Naive thymus-derived CD8-positive, alpha-beta T cell (primary cell): ENCODE measurements at places on chromosomes 3 and 15.

- no peak for DNase-seq
Measured at GRCh38 chr3:20772869-20773268, 586.9 kb upstream of the SGO1 start.

GRCh38 chr15:51448622-51449399 is 107.4 kb downstream of the GLDN start:
- DNase-seq: no peak

- no peak for DNase-seq
Measured at GRCh38 chr3:12630292-12630691, 33.6 kb downstream of the RAF1 start.

DNA sequence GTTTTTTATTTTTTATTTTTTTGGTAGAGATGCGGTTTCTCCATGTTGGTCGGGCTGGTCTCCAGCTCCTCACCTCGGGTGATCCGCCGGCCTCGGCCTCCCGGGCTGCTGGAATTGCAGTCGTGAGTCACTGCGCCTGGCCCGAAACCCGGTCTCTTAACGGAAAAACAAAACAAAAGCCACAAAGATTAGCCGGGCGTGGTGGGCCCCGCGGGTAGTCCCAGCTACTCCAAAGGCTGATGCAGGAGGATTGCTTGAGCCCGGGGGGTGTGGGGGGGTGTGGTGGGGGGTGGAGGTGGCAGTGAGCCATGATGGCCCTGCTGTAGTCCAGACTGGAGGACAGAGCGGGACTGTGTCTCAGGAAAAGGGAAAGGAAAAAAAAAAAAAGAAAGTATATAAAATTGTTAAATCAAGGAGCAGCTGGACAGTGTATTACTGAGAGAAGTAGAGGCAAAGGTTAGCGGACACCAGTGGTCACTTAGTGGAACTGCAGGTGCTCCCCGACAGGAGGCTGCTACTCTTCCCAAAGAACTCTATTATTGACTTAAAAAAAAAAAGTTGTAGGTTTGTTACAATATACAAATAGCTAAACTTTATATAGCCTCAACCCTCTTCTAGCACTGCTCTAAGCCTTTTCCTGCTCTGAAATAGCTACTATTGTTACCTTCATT is 30.3 kb upstream of the TUBGCP5 start:
- DNase-seq: no peak

- DNase-seq: no peak
Measured at GRCh38 chr3:8607234-8608040, 37.2 kb downstream of the SSUH2 start.

DNA sequence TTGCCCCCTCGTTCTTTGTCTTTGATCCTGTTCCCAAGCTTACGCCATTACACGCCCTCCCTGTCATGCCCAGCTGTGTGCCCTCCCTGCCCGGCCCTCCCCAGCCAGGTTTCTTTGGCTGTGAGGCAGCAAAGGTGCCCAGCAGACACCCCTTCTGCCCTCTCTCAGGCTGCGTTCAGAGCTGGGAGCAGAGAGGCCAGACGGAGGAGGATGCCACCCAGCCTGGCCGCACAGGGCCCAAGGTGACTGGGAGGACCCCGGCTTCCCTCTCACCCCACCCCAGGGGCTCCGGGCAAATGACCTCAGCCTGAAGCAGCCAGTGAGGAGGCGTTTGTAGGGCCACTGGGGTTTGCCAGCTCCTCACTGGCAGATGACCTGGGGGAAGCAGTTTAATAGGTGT is 30.8 kb upstream of the LACTB start:
- DNase-seq: no peak

GRCh38 chr15:78789615-78790014 is 21.6 kb downstream of the ADAMTS7 start:
- no peak for DNase-seq

GRCh38 chr3:118799303-118799702 is 235.3 kb downstream of the IGSF11 start:
- no peak for DNase-seq

DNA sequence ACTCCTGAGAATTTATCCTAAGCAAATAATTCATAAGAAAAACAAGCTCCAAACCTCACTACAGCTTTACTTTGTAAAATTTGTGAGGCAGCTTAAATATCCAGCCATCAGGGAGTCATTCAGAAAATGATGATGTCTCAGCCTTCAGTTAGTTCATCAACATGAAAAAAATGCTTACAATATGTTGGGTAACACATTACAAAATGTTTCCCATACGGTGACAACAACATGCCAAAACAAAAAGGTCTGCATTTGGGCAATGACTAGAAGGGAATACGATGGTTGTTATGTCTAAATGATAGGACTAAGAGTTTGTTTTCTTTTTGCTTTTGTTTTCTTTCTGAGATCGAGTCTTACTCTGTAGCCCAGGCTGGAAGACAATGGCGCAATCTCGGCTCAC is 47.0 kb upstream of the CFAP161 start:
- no peak for DNase-seq

DNA sequence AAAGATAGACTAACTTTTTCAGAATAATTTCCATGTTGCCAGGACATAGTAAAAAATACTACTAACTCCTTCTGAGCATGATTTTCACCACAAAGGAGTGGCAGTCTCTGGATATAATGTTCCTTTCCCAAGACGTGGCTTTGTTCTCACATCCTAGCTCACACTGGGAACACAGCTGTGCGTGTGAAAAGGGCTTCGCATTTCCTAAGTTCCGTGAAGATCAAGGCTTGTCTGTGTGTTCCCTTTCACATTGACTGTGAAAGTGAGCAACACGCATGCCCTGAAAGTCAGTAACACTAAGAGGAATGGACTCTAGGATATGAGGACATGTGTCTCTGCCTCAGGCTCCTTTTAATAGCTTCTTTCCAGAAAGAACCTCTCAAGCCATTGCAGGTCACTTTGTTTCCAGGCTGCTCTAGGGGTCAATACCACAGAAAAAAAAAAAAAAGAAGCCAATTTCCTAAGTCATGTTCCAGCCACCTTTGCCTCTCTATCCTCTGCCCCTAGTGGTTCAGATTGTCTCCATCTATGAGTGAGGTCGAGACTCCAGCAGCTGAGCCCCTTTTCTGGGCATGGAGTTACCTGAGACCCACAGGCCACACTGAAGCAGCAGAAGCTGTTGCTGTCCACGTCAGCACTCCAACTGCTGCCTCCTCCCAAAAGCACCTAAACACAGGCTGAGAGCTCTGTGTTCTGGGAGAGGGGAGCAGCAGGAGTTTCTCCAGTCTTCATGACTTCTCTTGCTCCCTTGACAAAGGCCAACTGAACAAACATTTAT is 355.9 kb downstream of the RSL24D1 start:
- DNase-seq: no peak

DNA sequence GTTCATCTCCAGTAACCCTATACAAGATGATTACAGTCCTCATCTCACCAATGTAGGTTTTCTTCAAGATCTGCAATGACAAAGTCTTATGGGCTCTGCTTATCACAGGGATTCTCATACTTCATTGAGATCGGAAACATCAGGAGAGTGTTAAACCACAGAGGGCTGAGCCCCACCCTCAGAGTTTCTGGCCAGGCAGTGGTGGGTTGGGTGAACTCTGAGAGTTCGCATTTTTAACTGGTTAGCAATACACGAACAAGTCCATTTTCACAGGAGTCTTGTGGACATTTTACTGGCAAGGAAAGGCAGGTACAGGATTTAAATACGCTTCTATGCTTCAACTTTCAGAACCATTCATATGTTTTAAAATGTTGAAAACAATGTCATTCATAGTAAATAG is 366.7 kb upstream of the ROBO2 start:
- DNase-seq: no peak
